ENCODE measurements at places on chromosomes 1 and 21.

GRCh38 chr1:93729906-93730305, 48.3 kb upstream of the BCAR3 start:
- DNase-seq, result no peak

GRCh38 chr1:226606311-226607267, 58.0 kb downstream of the STUM start:
- DNase-seq, result no peak

DNA sequence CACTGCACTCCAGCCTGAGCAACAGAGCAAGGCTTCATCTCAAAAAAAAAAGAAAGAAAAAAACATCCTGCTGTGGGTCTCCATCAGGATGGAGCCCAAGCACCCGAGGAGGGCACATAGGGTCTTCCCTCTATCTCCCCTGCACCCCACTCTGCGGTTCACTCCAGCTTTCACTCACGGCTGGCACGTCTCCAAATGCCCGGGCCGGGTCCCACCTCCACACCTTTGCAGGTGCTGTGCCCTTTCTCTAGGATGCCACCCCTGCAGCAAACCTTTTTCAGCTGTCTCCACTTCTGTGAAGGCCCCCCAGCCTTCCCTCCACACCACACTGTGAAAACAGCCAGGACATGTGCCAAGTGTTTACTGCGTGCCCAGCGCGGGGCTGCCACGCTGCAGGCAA, 22.4 kb upstream of the DDOST start:
- no peak for DNase-seq

DNA sequence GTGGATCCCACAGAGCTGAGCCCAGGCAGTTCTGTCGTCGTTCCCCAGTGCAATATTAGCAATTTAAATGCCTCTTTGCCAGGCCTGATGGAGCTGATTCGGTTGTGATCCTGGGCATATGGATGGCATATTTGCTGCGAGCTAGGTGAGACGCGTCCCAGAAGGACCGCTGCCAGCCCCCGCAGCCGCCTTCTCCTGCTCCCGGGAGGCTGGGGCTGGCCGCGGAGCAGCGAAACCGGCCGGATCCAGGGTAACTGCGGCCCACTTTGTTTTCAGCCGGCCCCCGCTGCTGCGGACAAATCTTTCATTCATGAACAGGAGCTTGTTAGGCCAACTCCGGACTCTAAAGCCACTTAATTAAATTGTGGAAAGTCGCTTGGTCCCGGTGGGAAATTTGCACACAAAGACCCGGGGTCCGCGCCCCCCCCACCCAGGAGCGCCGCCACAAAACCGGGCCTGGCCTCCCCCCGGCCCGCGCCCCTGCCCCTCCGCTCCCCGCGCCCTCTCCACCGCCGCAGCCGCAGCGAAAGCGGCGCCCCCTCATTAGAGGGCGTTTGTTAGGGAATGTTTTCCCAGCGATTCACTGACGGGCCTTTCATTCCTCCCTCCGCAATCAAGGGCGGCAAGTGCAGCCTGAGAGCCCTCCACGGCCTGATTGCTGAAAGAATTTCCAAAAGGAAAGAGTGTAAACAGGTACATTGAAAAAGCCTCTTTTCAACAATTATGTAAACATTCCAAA, 383.3 kb downstream of the RRAGC start:
- no peak for DNase-seq

- DNase-seq, result no peak
These were observed 72.8 kb upstream of the BCL10 start for GRCh38 chr1:85349224-85349623.

- DNase-seq, result no peak
These were observed 158.1 kb downstream of the PIGK start for GRCh38 chr1:77061162-77061561.

DNA sequence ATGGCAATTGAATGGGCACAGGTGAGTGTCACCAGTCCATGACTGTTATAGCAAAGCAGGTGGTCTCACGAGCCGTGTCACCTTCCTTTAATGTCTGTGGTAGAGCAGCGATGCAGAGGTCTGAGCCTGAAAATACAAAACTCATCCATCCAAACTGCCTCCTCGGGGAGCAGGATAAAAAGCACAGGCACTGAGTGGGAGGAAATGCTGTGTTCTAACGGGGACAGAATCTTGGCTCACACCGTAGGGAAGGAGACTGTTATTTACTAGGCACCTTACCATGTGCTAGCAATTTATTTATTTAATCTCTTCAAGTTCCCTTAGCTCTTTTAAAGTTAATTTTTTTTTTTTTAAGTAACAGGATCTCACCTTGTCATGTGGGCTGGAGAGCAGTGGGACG, 1.2 kb downstream of the ASCL5 start:
- DNase-seq, result no peak

DNA sequence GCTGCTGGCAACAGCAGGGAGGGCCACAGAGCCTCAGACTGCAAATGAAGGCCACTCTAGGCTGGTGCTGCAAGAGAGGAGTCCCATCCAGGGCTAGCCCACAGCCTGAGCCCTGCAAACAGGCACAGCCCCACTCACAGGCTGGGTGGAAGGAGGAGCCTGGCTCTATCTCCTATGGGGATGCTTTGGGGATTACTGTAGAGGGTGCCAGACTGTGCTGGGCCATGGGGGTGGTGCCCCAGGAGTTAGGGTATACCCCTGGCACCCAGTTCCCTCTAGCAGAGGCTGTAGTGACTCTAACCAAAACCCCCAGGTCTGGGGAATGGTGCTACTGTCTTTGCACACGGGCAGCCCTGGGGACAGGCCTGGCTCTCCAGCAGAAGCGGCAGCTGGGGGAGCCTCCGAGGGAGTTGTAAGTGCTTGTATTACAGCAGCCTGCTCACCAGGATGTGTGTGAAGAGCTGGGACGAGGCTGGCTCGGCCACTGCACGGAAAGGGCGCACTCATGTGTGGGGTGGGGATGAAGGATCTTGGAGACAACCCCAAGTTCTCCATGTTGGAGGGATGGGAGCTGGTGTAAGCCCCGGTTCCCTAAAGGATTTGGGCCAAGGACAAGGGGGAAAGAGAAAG, 23.4 kb upstream of the EVA1B start:
- no peak for DNase-seq

- DNase-seq, result no peak
These were observed 764.3 kb upstream of the PRMT6 start for GRCh38 chr1:106292130-106292529.

DNA sequence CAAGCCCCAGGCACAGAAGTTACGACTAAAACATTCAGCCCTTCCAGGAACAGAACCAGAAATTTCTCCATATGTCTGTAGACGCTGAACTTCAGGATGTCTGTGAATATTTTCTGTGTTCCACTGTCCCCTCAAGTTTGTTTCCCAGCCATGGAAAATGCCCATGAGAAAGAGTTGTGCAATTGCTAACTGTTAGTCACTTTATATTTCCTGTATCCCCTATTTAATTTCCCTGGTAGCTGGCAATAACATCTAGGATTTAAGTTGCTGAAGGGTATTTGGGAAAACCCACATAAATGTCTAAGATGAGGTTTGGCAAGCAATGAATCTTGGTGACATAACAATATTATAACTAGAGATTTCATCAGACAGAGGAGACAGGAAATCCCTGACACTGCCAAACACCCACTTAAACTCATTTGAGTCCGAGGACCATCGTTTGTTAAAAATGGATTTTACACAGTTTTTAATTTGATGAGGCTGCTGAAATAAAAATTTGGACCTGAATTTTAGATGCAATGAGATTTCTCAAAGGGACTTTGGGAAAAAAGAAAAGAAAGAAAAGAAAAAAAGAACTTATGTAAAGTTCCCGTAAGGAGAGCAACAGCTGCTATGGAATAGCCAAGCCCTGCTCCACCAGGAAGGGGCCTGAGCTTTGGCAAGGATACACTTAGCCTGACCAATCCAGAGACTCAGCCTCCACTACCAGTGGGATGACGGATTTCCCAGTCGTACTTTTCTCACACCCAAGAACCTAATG, 21.8 kb upstream of the ERRFI1 start:
- DNase-seq, result no peak

GRCh38 chr21:45109831-45110492, 35.6 kb downstream of the ADARB1 start:
- no peak for DNase-seq

- no peak for DNase-seq
These were observed 89.1 kb upstream of the SLC25A33 start for GRCh38 chr1:9449976-9450696.

DNA sequence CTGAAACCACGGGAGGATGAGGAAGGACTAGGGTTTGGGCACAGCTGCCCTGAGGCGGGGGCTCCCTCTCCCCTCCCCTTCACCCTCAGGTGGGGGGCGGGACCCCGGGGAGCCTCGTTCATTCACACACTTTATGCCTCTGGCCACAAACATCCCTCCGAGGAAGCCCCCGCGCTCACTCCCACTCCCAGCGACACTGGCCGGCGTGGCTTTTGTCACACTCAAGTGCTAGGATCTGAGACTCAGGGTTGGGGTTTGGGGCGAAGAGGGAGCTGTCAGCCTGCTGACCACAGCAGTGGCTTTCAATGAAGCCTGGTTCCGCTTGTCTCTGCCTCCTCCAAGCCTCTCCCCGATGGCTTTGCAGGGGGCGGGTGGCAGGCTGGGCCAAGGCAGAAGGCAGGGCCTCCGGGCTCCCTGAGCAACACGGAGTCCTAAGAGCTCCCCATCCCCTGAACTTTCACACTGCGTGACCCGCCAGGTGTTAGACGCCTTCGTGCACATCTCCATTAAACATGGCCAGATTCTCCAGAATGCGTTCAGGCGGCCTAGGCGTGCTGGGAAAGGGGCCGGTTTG, 178.1 kb downstream of the NPHP4 start:
- no peak for DNase-seq

DNA sequence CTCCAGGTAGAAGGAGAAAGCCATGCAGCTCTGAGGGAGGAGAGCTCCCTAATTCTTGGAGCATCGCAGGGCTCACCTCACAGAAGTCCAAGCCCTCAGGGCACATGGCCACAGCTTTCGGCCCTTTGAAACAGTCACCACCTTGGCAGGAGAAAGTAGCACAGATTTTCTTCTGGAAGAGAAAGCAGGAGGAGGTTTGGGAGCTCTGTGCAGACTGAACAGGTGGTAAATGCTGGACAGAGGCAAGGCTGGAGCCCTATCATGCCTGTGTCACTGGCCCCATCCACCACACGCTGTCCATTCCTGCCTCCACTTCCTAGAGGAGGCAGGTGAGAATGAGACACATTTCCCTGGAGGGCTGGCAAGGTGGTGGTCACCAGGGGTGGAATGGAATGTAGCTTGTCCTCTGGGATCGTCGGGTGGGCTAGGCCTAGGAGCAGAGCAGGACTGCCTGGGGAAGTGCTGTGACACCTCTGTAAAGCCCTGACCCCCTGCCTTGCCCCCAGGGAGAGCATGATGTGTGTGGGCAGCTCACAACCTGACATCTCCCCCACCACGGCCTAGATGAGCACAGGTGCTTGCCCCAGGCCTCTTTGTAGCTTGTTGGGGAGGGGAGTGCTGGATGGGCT, 2.8 kb upstream of the INPP5B start:
- DNase-seq, result no peak

GRCh38 chr1:77824079-77824478, 44.6 kb downstream of the MIGA1 start:
- DNase-seq, result no peak

DNA sequence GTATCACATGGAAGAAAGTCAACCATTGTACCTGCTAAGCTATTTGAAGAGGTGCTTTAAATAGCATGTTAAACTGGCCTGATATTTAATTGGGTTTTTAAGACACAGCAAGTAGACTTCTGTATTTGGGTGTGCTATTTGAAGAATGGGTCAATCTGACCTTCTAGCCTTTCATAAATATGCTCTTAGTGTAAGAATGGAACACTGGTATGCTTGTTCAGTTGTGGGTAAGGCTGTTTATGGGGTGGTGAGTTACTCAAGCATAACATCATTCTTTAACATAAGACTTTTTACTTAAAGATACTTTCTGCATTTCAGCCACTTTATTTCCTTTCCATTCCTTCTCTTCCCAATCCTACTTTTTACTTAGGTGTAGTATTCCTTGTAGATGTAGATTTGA, 21.4 kb downstream of the AHCYL1 start:
- no peak for DNase-seq

GRCh38 chr1:153928791-153929341, 6.1 kb upstream of the GATAD2B start:
- no peak for DNase-seq

- no peak for DNase-seq
These were observed 44.5 kb downstream of the KIAA0040 start for GRCh38 chr1:175148068-175148467.

DNA sequence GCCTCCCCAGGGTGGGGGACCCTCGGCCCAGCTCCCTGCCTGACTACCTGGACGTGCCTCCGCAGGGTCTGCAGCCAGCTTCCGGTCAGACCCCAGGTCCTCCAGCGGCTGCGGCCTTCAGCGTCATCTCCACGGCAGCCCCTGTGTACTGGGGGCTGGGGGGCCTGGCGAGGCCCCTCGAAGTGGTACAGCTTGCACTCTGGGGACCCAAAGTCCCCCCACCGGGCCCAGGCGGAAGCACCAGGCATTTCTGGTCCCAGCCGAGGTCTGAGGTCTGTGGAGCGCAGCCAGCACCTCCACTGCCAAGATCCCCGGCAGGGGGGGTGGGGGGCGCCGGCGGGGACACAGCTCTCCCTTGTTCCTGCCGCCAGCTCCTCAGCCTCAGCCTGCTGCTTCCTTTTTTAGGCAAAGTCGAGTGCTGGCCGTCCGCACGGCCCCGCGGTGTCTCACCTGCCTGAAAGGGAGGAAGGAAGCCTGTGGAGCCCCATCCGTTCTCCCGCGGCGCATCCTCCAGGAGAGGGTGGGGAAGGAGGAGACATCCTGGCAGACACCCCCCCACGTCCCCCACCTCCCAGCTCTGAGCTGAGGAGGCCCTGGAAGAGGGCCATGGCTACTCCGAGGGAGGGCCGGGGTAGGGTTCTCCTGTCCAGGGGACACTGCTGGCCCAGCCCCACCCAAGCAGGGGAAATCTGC, 1.2 kb upstream of the VWA1 start:
- DNase-seq, result peak; percentile 88

DNA sequence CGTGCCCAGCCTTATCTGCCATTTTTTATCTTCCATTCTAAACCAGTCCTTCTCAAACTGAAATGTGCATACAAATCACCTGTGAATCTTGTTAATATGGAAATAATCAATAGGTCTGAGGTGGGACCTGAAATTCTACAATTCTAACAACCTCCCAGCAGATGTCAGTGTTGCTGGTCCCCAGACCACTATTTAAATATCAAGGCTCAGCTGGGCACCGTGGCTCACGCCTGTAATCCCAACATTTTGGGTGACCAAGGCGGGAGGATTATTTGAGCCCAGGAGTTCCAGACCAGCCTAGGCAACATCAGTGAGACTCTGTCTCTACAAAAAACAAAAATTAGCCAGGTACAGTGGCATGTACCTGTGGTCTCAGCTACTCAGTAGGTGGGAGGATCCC, 4.1 kb downstream of the UQCRHL start:
- DNase-seq, result no peak

GRCh38 chr1:92951141-92951582, 10.1 kb downstream of the DIPK1A start:
- no peak for DNase-seq

All from ureter (tissue), 1 donor.